ENCODE measurements at places on chromosomes 2 and 18.

DNA sequence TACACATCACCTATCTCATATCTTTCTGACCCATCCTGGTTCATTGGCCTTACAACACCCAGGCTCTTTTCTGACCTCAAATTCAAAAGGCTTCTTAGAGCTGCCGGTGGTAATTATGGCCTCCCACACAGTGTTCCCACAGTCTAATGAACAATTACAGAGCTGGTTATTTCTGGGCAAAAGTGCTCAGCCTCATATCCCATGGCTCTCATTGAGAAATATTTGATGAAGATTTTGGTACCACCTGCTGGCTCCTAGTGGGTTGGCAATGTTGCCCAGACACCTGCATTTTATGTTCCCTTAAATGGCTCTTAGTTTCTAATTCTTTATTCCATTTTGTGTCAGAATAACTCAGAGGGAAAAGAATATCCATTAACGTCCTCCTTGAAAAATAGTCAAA lies 20.1 kb upstream of the SCYGR2 start:
- DNase-seq, result no peak

DNA sequence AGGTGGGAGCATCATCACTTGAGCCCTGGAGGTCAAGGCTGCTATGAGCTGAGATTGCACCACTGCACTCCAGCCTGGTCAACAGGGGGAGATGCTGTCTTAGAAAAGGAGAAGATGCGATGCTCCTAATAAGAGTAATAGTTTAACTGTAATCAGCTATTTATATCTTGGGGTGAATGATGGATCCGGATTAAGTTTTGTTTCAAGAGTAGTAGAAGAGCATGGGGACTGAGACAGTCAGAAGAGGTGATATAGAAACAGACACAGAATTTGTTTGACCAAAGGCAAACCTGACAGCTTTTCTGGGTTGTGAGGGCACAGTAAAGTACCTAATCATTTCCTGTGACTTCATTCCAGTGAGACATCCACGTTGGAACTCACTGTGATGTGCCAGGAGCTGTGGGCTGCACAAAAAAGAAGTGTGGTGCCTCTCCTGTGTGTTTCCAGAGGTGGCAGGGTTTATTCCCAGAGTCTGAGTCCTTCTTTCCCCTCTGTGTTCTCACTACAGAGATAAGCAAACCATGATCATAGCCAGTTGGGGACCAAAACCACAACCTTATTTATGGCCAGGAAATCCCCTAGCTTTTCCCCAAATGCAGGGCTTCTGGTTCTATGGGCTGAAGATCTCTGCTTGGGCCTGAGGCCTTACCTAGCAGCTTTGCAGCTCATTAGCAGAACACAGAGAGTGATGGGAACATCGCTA lies 113.7 kb downstream of the XRCC5 start:
- DNase-seq, result peak; percentile 48

DNA sequence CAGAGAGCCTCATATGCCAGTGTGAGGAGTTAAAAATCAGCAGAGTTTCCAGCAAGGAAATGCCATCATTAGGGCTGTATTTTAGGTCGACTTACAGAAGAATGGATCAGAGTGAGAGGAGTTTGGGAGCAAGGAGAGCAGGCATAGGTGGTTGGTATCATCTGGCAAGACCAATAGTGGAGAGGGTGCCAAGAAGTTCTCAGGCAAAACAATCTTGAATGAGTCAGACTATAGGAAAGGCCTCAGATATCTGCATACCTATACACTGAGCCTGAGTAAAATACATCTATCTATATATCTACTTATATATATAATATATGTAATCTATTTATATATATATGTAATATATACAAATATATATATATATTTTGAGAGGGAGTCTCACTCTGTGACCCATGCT lies 57.3 kb downstream of the TMEFF2 start:
- no peak for DNase-seq

DNA sequence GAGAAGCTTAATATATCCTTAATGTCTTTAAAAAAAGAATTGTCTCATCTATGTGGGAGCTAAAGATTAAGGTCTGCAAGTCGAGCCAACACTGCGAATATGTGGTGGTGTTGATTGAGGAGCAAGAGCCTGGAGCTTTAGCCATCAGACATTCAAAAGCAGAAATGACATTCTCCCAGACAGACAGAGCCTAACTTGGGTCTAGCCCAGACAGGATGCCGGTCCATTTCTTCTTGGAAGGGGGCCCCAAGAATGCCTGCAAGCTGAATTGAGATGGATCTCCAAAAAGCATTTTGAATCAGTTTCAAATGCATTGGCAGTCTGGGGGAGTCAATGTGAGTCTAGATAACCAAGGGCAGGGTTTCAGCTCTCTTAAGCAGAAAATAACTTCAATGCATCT lies 30.1 kb upstream of the EML4 start:
- no peak for DNase-seq

GRCh38 chr2:172472446-172473033 lies 45.2 kb downstream of the ITGA6 start:
- no peak for DNase-seq

DNA sequence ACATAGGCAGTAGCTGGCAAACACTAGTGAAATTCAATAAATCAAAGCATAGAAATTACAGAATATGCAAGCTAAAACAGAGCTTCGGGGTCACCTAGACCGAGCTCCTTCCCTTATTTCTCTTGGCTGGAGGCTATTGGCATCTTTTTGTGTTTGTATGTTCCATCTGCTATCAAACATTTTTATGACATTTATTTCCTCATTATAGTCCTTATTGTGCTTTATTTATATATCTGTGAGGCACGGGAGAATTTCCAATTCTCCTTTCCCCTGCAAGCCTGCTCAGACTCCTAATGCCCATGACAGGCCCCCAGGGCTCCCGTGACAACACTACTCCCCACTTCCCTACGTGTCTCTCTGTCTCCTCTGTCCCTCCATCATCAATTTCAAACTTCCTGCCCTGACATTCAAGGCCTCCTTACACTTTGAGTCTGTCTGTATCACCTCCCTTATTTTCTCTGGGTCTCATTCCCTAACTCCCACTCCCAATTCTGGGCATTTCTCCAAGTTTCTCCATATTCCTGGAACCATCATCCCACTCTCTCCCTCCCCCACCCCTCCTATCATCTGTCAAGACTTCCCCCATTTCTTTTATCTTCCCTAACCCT lies 316.9 kb downstream of the OSR1 start:
- DNase-seq, result no peak

- DNase-seq, result no peak
These were observed 702.9 kb downstream of the BCL11A start for GRCh38 chr2:59850554-59850953.
